IMR-90 (cell line): ENCODE measurements at places on chromosomes 5 and 9.

- no peak for DNase-seq
Measured at GRCh38 chr5:119829341-119829740, 200.0 kb downstream of the FAM170A start.

GRCh38 chr5:74040811-74041491 is 415.0 kb downstream of the ARHGEF28 start:
- DNase-seq = no peak

GRCh38 chr5:143775258-143775657 is 36.7 kb upstream of the HMHB1 start:
- DNase-seq = peak; percentile 75

DNA sequence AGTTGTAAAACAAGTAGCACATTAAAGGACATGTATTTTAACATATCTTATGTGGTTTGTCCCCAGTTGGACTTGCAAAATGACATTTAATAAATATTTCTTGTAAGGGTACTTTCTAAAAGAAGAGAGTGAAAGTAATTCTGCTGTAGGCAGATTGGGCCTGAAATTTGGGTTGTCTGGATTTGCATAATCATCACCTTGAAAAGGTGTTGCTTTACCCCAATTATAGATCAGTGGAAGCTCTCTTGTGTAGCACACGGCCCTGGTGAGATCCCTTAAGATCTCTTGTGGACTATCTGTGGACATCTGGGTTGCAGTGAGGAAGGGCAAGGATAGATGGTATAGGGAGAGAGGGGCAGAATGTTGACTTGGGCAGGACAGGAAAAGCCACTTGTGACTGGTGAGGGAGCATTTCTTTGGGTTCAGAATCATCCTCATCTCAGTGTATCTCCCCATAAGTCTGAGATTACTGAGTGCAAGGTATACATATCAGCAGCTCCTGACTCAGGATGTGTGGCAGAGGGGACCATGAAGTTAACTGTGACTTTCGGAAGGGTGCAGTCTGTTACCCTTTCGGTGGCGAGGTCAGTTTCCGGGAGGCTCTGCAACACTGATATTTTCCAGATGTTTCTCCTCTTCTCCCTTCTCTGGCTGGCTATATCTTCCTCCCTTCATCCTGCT is 2.0 kb upstream of the TNFAIP8 start:
- DNase-seq = no peak

DNA sequence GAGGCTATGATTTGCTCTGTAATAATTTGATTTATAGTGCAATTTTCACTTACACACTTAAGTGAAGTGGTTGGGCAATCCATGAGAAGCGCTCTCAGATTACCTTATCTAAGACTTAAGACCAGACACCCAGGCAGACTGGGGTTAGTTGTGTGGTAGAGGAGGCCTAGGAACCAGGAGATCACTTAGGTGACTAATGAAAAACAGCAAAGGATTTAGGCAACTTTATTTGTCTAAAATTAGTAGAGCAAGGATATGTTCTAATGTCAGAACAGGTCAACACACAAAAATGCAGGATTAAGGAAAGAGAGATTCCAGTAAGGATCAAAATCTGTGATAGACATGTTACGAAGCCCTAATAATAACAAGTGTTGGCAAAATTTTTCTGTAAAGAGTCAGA is 913.8 kb downstream of the TLE1 start:
- peak; percentile 62 for DNase-seq

DNA sequence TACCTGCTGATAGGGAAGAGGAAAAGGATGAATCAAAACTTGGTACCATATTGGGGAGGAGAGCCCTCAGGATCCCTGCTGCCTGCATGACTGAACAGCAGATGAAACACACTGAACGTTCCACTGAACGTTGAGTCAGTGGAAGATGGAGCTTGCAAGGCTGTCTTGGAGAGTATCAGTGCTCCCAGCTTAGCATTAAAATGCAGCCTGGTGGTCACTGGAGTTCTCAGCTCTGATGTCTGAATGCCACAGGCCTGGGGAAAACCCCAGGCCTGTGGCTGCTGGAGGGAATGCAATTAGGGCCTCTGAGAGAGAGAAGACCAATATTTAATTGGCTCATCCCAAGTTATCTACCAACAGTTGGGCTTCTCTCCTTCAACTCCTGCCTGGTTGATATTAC is 54.5 kb downstream of the PDE4D start:
- DNase-seq = no peak

GRCh38 chr9:89137542-89138462 is 40.8 kb downstream of the SHC3 start:
- peak; percentile 95 for DNase-seq

DNA sequence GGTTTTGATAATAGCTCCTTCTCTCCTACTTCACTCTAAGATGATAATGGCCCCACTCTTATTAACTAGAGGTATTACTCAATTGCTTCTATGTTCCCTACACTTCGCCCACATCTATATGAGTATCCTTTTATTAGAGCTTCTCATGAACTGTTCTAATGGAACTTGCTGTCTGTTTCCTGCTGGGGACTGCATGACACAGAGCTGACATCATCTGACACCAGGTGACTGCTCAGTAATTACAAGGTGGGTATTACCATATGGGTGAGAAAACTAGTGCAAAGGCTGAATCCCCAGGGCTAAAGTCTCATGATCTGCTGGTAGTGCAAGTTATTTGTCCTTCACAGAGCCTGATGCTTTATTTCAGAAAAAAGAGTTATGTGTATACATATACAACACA is 146.2 kb upstream of the PLCXD3 start:
- DNase-seq = no peak

DNA sequence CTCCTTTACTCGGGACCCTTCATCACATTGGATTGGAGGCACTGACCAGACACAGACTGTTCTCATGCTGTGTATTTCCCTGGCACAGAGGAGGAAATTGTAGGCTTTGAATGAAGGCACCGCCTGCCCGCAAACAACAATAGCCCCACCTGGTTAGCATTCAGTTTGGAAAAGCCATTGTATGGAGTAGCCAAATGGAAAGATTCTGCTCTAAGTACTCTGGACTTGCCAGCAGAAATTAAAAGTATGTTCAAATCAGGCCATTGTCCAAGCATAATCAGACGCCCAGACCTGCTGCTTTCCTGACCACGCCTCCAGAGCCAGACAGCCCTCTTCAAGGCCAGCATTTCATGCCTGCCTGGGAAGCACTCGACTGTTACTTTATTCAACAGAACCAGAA is 8.0 kb upstream of the SEMA4D start:
- no peak for DNase-seq

- no peak for DNase-seq
Measured at GRCh38 chr9:99779277-99779676, 42.4 kb upstream of the NR4A3 start.

- DNase-seq = no peak
Measured at GRCh38 chr5:153122403-153122802, 368.1 kb upstream of the GRIA1 start.

- DNase-seq = peak; percentile 65
Measured at GRCh38 chr9:68999393-69000105, 14.4 kb downstream of the PRKACG start.

- peak; percentile 45 for DNase-seq
Measured at GRCh38 chr9:133122935-133123611, 2.0 kb upstream of the RALGDS start.

GRCh38 chr5:80124121-80124918 is 89.2 kb downstream of the THBS4 start:
- DNase-seq = no peak

- no peak for DNase-seq
Measured at GRCh38 chr5:67058998-67059743, 137.4 kb downstream of the CD180 start.

GRCh38 chr5:72283358-72283757 is 36.7 kb downstream of the MRPS27 start:
- DNase-seq = no peak

- DNase-seq = no peak
Measured at GRCh38 chr9:25857147-25857546, 178.9 kb upstream of the TUSC1 start.

DNA sequence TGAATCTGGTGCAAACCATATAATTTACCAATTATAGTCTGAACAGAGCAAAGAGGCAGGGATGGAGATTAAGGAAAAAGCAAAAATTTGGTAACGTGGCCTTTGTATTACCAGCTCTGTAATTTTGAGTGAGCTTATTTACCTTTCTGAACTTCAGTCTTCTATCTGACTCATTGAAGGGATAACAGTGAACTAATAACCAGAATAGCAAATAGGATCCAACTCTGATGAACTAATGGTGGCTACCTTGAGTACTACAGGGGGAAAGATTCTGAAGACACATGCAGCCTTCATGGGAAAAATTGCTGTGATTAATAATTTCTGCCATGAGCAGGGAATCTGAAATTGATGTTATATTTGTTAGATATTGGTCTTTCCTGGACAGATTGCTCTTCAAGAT is 23.0 kb upstream of the LARP1 start:
- DNase-seq = no peak

DNA sequence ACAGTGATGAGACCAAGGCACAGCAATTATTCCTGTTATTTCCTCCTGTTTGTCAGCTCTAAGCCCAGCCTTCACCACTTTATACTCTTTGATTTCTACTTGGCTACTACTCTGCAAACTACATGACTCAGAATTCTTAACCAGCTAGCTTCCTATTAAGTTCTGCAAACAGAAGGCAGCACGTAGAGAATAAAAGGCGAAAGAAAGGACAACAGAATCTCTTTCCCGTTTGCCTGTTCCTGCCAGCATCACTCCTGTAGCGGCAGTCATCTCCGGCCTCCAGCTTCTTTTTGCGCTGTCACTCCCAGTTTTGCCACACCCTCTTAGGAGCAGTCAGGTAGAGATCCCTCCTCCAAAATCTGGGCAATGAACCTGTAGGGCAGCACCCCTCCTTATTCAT is 29.9 kb downstream of the DPYSL3 start:
- DNase-seq = peak; percentile 52

DNA sequence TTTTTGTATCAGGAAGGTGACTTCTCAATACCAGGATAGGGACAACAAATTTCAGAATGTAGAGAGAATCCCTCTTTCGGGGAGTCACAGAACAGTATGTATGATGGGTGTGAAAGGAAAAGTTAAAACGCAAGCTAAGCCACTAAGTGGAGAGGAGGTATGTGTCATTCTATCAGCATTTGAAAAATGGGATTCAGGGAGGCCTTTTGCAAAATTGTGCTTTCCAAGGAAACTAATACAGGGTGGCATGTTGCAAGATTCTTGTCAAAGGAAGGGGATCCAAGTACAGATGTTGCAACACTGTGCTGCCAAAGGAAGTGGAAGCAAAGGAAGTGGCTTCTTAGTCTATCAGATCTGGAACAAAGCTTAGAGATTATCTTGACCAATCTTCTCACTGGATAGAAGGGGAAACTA is 12.6 kb upstream of the TNIP1 start:
- DNase-seq = peak; percentile 94

DNA sequence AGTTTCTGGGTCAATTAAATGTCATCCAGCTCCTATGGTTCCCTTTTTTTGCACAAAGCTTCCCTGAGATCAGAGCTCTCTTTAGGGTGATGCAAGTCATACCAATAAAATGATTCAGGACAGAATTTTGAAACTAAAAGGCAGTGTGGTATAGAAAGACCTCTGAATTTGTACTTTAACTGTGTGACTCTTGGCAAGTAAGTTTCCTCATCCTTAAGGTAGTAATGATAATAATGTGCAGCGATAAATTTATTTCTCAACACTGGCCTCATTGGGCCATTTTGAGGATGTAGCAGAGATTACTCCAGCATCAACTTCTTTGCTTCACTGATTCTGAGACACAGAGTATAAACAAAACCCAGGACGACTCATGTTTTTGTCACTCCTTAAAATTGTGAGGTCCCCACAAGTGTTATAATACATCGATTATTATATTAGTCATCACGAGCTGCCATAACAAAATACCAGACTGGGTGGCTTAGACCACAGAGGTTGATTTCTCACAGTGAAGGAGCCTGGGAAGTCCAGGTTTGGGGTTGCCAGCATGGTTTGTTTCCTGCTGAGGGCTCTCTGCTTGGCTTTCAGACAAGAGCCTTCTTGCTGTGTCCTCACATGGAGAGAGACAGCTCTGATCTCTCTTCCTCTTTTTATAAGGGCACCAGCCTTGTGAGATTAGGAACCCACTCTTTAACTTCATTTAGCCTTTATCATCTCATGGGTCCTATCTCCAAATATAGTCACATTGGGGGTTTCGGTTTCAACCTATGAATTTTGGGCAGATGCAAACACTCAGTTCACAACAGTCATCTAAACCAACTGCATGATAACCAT is 293.0 kb downstream of the ZNF608 start:
- peak; percentile 89 for DNase-seq

DNA sequence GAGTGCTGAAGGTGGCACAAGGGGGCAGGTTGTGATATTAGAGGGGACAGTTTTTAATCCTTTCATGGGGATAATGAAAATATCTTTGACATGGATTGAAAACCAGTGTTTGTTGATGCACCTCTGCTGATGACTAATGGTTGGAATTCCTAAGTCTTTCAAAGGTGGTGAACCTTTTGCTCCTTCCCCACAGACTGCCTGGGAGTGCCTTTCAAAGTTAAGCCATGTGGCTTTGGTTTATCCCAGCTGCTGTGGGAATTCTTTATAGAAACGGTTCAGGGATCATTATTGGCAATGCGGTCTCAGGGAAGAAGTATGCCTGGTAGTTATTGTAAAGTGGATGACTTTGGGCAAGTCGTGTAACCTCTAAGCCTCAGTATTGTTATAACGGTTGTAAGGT is 45.7 kb downstream of the PIP5K1B start:
- DNase-seq = no peak

GRCh38 chr5:143471666-143472464 is 68.4 kb upstream of the NR3C1 start:
- peak; percentile 41 for DNase-seq

DNA sequence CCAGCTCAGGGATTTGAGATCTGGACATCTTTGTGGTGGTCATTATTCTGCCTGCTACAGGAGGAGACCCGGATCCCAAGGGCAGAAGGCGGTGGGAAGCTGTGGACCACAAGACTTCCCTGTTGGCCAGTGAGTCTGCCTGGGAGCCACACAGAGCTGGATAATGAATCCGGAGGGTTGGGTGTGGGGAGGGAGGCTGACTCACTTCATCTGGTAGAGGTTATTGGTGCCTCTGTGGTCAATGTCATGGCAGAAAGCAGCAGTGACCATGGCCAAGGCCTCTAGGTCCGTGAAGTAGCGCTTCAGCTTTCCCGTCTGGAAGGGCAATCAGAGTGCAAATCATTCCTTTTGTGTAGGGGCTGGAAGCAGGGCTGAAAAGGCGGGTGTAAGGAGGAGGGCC is 58.5 kb downstream of the PDE6A start:
- DNase-seq = peak; percentile 21

DNA sequence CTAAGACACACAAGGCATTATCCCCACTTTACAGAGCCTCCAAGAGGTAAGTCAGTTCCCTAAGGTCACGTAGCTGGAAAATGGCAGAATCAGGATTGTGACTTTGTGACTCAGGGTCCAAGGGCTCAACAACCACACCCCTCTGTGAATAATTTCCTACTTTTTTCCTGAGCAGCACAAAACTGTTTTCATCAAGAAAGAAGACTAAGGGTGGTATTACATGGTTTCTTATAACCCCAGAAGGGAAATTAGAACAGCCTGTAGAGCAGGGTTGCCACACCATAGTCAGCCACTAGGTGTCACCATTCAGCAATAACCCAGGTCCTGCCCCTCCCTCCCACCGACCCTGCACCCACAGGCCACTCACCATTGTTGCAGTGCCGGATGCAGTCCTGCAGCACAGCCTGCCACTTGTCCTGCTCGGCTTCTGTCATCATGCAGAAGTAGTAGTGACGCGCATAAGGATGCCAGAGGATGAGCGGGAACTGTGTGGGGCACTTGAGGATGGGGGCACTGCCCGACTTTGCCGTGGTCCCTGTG is 72.1 kb downstream of the LRSAM1 start:
- peak; percentile 50 for DNase-seq
